ENCODE measurements at places on chromosomes 12 and 14.

DNA sequence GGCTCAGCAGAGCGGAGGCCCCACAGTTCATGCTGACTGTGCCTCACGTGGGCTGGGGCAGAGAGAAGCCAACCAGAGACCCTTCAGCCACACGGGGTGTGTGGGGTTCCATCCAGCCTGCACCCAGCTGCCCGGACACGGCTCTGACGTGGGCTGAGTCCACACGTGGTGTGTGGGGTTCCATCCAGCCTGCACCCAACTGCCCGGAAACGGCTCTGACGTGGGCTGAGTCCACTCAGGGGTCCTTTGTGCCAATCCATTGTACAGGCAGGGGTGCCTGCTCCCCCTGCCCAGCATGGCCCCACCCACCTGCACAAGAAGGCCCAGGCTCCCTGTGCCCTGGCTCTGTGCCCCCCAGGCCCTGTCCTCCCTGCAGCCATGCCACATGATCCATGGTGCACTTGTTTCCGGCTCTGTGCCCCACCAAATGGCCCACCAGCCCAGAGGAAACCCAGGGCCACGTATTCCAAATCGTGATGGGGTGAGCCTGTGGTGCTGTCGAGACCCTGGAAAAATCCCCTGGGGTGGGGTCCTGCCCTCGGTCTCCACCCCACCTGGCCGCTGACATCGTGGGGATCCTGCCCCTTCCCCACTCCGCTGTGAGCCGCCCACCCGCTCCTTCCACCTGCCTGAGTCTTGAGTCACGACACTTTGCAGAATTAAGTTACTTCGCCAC lies 99.3 kb upstream of the SFSWAP start:
- DNase-seq: no peak

DNA sequence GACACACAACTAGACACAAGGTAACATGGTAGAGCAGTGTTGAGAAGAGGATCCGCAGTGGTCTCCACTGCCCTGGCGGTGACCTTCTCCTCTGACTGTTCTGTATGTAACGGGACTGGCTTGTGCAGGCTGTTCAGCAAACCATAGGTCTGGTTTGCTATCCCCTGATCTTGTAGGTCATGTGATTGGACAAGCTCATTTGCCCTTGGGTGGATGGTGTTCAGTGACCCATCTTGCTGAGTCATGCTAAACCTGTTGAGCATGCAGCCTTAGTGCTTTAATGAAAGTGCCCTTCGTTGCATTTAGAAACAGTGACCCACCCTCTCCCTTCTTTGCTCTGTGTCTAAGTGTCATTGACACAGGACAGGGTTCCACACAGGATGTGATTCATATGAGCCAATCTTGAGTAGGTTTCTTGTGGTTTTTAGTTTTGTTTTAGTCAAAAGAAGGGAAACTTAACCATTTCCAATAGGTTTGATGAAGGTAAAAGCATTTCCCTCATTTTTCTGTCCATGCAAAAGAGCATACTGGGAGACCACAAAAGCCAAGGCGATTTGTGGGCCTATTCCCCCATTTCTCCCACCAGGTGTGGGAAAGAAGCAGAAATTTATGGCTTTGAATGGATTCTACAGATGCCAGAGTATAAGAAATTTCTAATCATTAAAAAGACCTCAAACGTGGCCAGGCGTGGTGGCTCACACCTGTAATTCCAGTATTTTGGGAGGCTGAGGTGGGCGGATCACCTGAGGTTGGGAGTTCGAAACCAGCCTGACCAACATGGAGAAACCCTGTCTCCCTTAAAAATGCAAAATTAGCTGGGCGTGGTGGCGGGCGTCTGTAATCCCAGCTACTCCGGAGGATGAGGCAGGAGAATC lies 32.6 kb upstream of the HIF1A start:
- no peak for DNase-seq

DNA sequence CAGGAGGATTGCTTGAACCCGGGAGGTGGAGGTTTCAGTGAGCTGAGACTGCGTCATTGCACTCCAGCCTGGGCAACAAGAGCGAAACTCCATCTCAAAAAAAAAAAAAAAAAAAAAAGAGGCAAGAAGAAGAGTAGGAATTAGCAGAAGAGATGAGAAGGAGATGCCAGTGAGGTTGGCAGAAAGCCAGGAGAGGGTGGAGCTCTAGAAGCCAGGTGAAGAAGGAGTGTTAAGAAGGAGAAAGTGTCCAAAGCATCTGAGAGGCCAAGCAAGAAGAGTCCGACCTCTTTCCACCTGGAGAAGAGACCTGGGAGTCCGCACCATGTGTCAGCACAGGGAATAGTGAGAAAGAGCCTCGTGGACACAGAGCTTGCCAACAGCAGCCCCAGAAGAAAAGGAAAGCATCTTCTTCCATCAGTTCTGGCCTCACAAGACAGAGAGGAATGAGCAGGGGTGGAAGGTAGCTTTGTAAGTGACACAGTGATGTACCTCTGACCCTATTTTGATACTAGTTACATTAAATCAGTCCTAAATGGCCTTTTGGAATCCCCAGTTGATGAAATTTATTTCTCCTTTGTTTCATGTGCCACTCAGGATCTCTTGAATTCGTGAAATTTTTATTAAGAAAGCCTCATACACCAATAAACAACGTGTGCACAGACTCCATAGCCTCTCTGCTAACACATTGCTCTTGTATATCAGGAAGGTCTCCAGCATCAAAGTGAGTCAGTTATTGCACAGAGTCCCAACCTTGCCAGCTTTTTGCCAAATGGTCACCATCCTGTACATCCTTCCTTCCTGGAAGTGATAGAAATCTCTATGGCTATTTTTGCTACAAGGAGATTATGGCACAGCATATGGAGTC lies 70.6 kb downstream of the SAMD4A start:
- no peak for DNase-seq

- no peak for DNase-seq
Observed at GRCh38 chr14:96501217-96501739, 904 bp upstream of the PAPOLA start.

DNA sequence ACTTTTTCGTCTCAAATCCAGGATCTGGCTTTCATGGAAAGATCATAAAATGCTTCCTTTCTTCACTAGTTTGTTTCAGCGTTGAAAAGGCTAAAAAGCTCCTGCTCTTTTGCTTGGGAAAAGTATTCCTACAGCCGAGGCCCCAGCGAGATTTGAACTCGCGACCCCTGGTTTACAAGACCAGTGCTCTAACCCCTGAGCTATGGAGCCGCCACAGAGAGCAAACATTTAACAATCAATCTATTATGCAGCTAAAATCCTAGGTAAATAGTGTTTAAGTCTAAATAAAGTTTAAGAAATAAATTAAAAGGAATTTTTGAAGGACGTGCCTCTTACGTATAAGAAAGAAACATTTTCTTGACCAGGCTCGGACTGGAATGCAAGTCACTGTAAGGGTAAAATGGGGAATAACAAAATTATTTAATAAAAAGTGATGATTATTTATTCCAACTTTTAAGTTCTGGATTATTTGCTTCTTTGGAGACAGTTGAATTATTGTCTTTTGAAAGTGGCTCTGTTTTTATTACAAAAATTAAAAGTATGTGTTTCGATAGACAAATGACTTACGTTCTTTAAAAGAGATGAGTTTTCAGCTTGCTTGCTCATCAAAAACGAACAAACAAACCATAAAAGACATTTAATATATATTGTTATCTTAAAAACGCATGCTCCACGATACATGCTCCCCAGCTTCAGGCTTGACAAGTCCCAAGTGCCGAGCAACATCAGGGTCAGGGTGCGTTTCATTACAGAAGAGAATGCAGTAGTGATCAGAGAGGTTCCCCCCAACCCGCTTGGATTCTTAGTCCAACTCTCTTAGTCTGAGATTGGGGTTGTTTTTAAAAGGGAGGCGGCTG lies 10.2 kb downstream of the OR6S1 start:
- DNase-seq: peak; percentile 70

DNA sequence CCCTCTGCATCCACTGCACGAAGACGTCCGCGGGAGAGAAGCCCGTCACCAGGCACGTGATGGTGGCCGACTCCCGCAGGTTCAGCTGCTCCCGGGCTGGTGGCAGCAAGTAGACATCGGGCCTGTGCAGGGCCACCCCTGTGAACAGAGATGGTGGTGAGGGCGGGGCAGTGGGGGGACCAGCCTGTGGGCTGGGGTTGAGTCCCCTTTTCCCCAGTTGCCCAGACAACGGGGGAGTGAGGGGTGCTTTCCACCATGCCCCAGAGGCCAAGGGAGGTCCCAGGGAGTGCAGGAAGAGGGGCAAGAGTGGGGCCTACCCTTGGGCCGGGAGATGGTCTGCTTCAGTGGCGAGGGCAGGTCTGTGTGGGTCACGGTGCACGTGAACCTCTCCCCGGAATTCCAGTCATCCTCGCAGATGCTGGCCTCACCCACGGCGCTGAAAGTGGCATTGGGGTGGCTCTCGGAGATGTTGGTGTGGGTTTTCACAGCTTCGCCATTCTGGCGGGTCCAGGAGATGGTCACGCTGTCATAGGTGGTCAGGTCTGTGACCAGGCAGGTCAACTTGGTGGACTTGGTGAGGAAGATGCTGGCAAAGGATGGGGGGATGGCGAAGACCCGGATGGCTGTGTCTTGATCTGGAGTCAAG lies 328.3 kb downstream of the TMEM121 start:
- no peak for DNase-seq

GRCh38 chr12:122909442-122910288 lies 13.7 kb upstream of the VPS37B start:
- DNase-seq: no peak

DNA sequence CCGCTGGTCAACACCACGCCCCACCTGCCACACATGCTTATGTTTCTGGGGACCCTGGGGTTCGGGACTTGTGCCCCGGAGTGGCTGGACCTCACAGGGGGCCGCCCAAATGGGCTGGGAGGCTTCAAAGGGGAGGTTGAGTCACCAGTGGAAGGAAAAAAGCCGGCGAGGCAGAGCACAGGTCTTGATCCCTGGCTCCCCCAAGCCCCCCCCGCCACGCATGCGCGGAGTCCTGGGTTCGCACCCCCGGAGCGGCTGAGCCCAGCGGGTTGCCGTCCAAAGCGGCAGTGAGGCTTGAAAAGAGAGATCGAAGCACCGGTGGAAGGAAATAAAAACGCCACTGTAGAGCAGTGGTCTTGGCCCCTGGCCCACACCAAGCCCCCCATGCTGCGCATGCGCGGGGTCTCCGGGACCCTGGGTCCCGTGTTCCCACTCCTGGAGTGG lies 313.5 kb downstream of the ALG10 start:
- DNase-seq: no peak

- DNase-seq: peak; percentile 21
Observed at GRCh38 chr14:100827101-100828021, 1.4 kb downstream of the MEG3 start.

DNA sequence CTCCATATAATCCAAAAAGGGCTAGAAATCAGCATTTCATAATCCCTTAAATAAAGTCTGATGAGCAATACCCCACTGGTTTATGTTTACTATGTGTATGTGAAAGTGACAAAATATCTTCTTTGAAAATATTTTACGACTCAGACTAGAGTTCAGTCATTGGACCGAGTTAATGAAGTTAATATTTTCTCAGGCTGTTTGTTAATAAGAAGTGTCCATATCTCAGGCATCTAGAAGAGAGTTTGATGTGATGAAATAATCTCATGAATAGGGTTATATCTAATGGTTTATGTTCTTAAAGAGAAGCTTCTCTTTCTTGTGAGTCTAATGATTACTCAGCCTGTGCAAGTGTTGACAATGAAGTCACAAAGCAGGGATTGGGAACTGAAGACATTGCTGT lies 51.8 kb downstream of the WIF1 start:
- no peak for DNase-seq

DNA sequence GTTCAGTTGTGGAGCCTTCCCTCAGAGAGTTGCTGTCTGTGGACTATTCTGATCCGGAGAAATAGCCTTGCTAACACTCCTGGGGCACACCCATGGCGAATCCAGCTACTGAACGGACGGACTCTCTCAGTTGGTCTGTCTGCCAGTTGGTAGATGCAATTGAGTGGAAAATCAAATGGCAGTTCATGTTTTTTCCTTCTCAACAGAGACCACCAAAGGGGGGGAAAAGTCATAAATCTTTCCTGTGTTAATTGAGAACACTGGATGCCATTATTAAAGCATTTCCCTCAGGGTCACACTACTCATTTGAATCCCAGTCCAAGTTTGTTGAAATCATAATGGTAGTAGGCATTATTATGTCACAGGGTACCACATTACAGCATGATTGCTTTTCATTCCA lies 354.3 kb upstream of the FAR2 start:
- DNase-seq: no peak

DNA sequence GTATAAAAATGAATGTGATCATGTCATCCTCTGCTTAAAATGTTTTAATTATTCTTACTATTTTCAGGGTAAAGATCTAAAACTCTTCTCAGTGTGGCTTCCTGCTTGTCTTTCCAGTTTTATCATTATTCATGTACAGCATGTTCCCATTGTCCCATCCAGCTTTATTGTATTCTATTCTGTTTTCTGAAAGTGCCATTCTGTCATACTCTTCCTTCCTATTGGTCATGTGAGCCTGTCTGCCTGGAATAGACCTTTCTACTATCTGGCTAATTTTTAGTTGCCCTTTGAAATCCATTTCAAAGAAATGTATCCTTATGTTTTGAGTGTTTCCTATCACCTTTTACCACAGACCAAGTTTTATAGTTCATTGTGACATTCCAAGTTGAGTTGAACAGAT lies 34.9 kb downstream of the PALS1 start:
- DNase-seq: no peak

GRCh38 chr14:75279763-75280290 lies 1.2 kb downstream of the FOS start:
- DNase-seq: no peak

- DNase-seq: no peak
Observed at GRCh38 chr14:101086926-101087325, 183.4 kb upstream of the RTL1 start.

- no peak for DNase-seq
Observed at GRCh38 chr12:71871116-71871515, 31.6 kb downstream of the TBC1D15 start.

- no peak for DNase-seq
Observed at GRCh38 chr14:73245480-73246325, 8.4 kb downstream of the PAPLN start.

- DNase-seq: no peak
Observed at GRCh38 chr14:30698463-30698862, 76.3 kb downstream of the SCFD1 start.

DNA sequence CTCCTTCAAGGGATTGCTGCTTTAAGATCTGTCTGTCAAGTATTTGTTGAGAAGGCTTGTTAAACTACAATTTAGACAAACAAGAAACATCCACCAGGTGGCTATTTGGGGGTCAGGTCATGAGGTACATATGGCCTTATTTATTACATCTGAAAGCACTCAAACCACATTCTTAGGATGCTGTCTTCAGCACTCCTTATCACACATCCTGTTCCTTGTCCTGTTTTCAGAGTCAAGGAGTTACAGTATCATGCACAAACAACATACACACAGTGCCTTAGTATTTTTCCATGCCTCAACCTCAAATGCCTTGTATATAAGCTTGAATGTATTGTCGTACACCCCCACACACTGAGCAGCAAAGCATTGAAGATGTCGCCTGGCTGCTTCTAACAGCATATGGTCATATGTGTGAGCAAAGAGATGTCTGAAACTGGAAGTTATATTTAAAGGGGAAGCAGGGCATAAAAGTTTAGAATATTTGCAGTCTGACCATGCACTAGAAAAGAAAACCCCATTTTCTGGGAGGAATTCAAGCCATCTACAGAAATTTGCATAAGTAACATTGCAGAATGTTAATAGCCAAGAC lies 83.8 kb downstream of the KCNMB4 start:
- no peak for DNase-seq

Measured in cerebellar cortex (tissue), 1 donor.